Kidney capillary endothelial cell (primary cell): ENCODE measurements at places on chromosomes 7 and 10.

DNA sequence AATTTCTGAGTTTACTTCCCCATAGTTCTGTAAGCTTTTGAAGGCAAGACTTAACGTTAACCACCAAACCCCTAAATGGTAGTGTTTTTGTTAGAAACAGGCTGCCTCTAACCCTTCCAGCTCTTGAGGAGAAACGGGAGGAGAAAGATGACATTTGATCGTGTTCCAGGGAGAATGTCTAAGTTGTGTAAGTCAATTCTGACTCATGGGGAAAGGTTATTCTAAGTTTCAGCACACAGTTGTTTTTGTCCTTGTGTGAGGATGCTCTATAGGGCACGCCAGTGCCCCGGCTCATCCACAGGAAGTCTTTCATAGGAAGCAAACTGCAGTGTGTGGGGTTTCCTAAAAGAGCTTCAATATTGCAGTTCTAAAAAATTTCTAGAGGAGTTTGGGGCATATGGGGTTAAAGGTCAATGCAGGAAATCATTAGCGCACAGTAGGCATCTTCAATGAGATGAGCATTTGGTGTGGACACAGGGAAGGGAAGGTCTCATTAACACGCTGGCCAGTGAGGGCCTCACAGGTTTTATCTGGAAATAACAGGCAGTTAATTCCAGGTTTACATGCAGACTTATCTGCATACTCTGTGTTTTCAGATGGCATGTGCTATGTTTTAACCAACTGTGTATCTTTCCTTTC is 638.2 kb upstream of the IGFBP3 start:
- DNase-seq = no peak

DNA sequence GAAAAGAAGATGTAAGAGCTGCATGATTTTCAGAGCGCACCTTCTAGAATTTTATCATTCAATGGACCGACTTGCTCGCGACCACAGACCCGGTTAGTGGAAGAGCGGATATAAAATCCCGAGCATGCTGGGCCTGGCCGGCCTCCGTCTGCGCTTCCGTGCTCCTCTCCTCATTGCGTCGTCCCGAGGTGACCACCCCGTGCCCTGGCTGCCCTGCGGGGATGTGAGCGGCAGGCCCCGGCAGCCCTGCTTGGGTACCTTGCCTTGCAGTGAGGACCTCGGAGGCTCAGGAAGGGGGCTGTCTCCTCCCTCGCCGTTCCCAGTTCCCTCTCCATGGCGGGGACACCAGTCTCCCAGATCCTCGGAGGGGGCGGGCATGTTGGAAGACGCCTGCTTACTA is 330.9 kb upstream of the SHH start:
- DNase-seq = no peak

- DNase-seq = no peak
These were observed 252.6 kb downstream of the DOCK4 start for GRCh38 chr7:111953611-111954010.

GRCh38 chr7:132475669-132476116 is 100.6 kb downstream of the PLXNA4 start:
- no peak for DNase-seq

- no peak for DNase-seq
These were observed 472 bp downstream of the RASSF4 start for GRCh38 chr10:44960088-44960460.

GRCh38 chr7:142488842-142489241 is 231.0 kb upstream of the PRSS58 start:
- DNase-seq = no peak

GRCh38 chr7:69782917-69783684 is 184.8 kb downstream of the AUTS2 start:
- no peak for DNase-seq

DNA sequence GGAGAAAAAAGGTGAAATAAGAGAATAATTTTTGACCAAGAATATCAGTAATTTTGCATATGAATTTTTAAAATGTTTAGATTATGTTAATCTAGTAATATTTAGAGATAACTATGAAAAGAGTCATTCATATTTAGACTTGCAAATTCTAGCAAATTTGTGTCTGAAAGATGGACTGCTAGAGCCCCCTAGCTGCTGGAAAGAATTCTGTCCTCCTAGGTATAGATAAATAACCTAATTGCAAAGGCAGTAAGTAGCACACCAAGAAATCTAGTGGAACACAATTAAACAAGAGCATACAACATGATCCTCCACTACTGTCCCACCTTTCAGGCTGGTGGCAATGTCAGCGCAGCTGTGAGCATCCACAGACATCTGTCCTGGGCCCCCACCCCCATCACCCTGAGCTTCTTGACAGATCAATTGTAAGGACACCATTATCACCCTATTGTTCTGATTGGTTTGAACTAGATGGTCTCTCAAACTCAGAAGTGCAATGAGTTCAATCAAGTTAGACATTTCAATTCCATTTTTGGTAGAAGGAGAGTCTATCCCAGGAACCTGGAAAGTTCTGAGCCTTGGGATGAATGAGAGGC is 15.0 kb upstream of the GFRA1 start:
- peak; percentile 62 for DNase-seq

DNA sequence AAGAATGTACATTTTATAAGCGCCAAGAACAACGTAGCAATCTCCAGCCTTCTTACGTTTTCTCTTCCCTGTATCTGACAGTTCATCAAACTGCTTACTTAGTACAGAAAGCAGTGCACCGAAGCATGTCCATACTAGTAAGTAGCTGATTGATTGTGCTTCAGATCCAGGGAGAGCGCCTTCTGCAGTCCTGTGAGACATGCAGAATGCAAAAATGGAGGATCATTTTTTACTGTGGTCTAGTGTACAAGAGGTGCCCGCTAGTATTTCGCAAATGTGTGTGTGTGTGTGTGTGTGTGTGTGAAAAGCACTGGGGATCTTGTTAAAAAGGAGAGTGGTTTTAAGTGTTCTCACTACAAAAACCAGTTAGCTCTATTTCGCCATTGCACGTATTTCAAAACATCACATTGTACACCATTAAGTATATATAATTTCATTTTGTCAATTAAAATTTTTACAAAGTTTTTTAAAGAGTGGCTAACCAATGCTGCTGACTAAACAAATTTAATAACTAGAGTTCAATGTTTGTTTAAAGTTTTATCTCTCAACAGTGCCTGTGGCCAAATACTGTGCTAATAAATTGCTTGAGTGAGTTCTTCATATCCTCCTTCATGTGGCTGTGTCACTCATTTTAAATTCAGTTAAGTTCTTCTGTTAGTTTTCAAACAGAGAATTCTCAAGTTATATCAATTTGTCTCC is 99.6 kb downstream of the ZMYND11 start:
- DNase-seq = no peak

DNA sequence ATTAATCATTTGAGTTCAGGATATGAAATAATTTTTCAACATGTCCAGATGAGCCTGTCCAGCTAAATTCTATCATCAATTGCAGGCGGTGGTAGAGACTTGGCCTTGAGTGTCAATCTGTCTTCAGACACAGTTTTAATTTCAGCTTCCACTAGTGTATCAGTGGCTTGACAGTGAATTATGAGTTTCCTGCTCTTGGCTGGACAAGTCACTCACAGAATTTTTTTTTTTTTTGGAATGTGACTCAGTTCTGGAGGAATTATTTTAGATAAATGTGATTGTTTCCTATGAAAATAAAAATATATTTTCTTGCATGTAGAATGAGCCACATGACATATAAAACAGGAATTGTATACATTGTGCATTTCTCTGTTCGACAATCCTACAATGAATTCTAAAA is 319.9 kb upstream of the AKR1E2 start:
- DNase-seq = peak; percentile 30

- DNase-seq = no peak
These were observed 480.1 kb downstream of the INHBA start for GRCh38 chr7:41222746-41223145.

DNA sequence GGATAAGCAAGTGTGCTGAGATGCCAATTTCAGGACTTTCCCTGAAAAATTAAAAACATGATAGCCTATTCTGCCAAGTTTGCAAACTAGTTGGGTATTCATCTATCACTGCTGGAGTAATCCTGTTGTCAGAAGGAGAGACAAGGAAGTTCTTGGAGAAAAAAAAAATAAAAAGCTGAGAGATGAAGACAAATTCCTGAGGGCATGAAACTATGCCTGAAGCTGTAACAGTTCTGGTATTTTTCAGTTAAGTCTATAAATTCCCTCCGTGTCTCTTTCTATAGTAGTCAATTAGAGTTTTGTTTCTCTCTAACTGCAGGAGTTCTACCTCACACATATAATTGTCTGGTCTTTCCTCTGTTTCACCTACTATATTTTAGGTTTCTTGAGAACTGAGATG is 95.7 kb downstream of the DGKB start:
- no peak for DNase-seq

- DNase-seq = peak; percentile 16
These were observed 18.7 kb upstream of the ZNF488 start for GRCh38 chr10:47402641-47403301.
